Camera-type eye (tissue), 1 donor: ENCODE measurements at places on chromosomes 13 and 19. TPM values are rescaled to one million over a fixed set of nuclear protein-coding genes. Genes with fewer than 3 reads are reported as not detected.

MIR17HG gene
- total RNA-seq = 14.5 TPM

KCNC3 gene
- 4.7 TPM for total RNA-seq

APOC4 gene
- not detected for total RNA-seq

ERVK3-1 gene
- 37.8 TPM for total RNA-seq

EPN1 gene
- total RNA-seq = 72.5 TPM

SLITRK5 gene
- 12.2 TPM for total RNA-seq

TRAPPC6A gene
- total RNA-seq = 13.2 TPM

MUC16 gene
- total RNA-seq = 10.1 TPM

CRLF1 gene
- 13.3 TPM for total RNA-seq

RNF17 gene
- 0.16 TPM for total RNA-seq
